ENCODE measurements at places on chromosomes 5 and 9.

GRCh38 chr5:100840789-100841188 is 62.3 kb downstream of the ST8SIA4 start:
- no peak for DNase-seq

- DNase-seq = no peak
These were observed 50.4 kb upstream of the CDKN2AIPNL start for GRCh38 chr5:134462047-134462575.

- DNase-seq = no peak
These were observed 428.2 kb upstream of the CTNND2 start for GRCh38 chr5:12332480-12332879.

GRCh38 chr5:178403956-178404600 is 171.5 kb upstream of the PHYKPL start:
- no peak for DNase-seq

DNA sequence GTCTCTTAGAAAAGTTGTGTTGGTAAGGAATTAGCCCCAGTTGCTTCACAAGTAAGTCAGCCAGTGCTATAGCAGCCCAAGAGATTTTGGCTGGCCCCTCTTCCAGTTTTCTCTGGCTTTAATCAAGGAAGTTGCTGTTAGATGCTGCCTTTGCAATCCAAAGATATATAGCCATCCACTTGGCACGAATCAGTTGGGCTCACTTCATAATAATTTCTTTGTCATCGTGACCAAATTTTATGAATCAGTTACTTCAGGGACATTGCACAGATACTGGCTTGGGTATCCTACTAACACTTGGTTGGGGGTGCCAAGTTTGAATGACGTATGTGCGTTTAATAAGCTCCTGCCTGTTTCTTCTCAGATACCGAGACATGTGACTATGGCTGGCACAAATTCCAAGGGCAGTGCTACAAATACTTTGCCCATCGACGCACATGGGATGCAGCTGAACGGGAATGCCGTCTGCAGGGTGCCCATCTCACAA is 81.5 kb downstream of the VCAN start:
- no peak for DNase-seq

- DNase-seq = no peak
These were observed 98.6 kb downstream of the MAT2B start for GRCh38 chr5:163604013-163604412.

DNA sequence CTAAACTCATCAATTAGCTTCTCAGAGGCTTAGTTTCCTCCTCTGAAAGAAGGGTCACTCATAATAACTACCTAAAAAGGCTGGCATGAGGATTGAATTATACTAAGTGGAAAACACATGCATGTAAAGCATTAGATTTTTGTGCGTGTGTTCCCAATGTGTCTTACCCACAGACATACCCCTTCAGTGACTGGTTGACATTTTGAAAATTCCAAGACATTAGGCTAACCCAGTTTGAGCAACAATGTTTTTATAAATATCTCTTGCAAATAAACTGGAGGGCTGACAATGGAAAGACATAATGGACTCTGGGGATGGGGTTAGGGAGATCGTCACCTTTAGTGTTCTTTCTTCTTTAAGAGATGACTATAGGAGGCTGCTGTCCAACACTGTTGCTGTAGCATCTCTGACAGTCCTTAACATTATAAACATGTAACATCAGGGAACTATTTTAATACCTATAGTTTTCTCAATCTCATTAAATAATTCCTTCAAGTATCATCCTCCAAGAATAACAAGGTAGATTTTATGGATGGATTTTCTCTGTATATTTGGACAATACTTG is 24.3 kb downstream of the HMHB1 start:
- DNase-seq = no peak

- DNase-seq = no peak
These were observed 99.5 kb downstream of the AOPEP start for GRCh38 chr9:94826044-94826443.

DNA sequence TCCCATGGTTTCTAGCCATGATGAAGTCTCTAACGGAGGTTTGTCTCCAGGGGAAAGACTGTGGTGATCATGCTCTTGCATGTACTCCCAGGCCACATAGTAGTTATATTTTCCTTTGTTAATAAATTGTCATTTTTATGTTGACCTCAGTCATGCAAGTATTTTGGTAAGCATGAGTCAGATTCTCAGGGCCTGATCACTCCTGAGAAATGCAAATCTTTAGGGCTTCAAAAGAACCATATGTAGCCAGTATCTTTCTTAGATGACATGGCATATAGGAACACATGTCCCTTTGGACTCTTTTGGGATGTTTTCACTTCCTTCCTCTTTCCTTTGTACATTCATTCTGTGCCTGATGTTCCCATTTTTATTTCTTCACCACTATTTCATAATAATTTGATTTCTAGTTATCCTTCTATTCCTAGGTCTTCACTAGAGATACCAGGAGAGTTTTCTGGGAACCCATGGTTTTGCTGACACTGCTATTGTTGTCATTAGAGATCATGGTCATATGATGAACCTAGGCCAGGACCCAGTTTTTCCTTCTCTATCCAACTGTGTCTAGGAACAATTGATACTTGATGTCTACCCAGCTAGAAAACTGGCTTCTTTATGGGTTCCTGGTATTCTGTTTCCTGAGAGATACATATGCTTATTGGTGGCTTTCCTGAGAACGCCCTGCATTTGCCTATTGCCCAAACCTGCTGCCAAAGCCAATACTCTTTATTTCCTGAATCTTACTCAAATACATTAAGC is 248.1 kb upstream of the NREP start:
- no peak for DNase-seq

DNA sequence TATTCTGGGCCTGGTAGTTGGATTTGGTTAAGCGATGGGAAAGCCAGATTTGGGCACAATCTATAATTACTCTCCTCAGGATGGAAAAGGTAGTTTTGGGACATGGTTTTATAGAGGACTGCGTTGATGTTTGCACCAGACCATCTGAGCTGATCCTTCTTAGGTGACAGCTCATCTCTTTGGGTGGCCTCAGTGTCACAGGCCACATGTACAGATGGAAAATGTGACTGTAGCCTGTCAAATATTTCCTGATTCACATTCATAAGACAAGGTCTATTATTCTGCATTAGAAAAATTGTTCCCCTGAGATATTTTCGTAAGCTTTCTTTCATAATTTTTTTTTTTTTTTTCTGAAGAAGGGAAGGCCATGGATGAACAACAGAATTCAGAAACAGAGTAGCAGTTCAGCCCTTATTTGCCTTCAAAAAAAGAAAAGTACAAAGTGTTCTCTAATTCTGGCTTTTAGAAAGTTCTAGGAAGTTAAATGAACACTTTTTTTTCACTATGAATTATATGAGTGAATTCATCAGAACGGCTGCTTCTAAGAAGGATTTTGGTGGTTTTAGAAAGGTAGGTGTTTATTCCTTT is 81.0 kb downstream of the NNT start:
- no peak for DNase-seq
